ENCODE measurements at places on chromosomes 4 and X. TPM values are rescaled to one million over a fixed set of nuclear protein-coding genes. Genes with fewer than 3 reads are reported as not detected.

The CPZ gene
- not detected for polyA plus RNA-seq

The MAGEA2B gene
- polyA plus RNA-seq: not detected

The HSFX3 gene
- polyA plus RNA-seq: not detected

The TMEM187 gene
- polyA plus RNA-seq: 16.1 TPM

The HSD17B13 gene
- not detected for polyA plus RNA-seq

The KIAA1210 gene
- not detected for polyA plus RNA-seq

The BST1 gene
- 0.40 TPM for polyA plus RNA-seq

The SPANXN3 gene
- polyA plus RNA-seq: not detected

The SLITRK2 gene
- not detected for polyA plus RNA-seq

The POF1B gene
- 0.49 TPM for polyA plus RNA-seq

The CFP gene
- 6.2 TPM for polyA plus RNA-seq

The BRS3 gene
- not detected for polyA plus RNA-seq

The RNF212 gene
- 3.5 TPM for polyA plus RNA-seq
